Psoas muscle (tissue), 8 donors: ENCODE measurements at places on chromosomes 7 and 10. TPM values are rescaled to one million over a fixed set of nuclear protein-coding genes. Genes with fewer than 3 reads are reported as not detected.

Gene FXYD4
- not detected for total RNA-seq

DNA sequence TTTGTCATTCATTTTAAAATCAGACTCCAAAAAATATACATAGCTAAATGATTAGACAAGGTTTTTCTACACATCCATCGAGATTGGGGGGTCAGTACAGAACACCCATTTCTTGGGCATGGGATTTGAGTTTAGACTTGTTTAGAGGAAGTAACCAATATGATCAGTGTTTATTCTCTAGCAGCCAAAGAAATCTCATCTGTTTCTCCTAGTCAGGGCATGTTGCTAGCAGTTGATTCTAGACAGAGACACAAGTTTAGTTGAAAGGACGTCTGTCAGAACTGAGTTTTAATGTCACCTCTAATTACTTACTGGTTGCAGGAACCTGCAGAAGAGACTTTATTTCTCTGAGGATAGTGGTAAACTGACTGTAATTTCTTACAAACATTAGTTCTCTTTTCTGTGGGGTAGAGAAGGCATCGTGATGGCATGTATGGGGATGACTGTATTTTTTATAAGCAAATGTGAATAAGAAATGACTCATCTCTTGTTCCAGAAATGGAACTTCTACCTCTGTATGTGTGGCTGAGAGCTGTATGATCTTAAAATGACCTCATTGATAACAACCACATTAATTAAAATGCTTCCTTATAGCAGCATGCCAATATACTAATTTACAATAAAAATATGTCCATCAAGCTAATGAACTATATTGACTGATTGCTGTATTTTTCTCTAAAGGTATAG lies 30.6 kb upstream of the RHOBTB1 start:
- no peak for DNase-seq

- DNase-seq: no peak
Observed at GRCh38 chr7:95577137-95577536, 19.2 kb downstream of the PDK4 start.

- peak; percentile 78 for DNase-seq
Observed at GRCh38 chr10:43407148-43407575, 1.8 kb downstream of the HNRNPF start.

- DNase-seq: no peak
Observed at GRCh38 chr7:158963771-158964241, 107.4 kb downstream of the DYNC2I1 start.
